ENCODE measurements at places on chromosomes 3 and 15.

DNA sequence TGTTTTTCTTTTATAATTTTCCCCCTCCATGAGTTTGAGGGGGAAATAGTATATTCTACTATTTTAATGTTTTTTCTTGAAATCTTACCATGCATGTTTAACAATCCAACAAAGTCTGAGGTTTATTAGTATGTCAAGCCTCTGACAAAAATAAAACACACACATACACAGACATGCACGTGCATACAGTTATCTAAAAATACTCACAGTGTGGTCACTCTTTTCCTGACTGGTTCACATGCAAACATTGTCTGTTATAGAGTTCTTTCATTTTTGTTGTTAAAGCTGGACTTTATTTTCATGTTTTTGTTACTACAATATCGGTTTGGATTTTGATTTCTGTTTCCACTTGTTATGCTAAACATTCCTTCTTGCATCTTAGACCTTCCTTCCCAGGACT is 236.6 kb downstream of the MFSD1 start:
- DNase-seq: no peak

DNA sequence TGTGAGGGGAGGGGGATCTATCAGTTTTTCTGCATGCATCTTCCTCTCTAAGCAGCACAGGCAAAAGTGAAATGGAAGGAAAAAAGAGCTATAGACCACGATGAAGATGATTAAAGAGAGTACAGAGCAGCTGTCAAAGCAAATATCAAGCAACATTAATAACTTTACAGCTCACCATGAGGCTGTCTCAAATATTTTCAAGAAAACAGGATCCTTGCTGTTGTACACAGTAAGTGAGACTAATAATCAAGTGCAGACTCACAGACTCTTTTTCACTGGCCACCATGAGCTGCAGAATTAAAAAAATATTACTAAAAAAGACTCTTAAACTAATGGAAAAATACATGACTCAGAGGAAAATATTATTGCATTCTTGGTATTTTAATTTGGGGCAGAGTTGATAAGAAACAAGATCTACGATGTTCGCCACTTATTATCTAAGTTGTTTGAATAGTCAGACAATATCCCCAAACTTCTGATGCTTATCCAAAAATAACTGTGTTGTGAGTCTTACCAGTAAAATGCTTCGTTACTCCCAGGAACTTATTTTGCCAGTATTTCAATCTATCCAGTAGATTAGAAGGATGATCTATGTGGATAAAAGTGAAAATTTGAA is 817.5 kb upstream of the ALCAM start:
- DNase-seq: no peak

GRCh38 chr15:55132672-55133071 is 64.1 kb downstream of the RSL24D1 start:
- DNase-seq: no peak

DNA sequence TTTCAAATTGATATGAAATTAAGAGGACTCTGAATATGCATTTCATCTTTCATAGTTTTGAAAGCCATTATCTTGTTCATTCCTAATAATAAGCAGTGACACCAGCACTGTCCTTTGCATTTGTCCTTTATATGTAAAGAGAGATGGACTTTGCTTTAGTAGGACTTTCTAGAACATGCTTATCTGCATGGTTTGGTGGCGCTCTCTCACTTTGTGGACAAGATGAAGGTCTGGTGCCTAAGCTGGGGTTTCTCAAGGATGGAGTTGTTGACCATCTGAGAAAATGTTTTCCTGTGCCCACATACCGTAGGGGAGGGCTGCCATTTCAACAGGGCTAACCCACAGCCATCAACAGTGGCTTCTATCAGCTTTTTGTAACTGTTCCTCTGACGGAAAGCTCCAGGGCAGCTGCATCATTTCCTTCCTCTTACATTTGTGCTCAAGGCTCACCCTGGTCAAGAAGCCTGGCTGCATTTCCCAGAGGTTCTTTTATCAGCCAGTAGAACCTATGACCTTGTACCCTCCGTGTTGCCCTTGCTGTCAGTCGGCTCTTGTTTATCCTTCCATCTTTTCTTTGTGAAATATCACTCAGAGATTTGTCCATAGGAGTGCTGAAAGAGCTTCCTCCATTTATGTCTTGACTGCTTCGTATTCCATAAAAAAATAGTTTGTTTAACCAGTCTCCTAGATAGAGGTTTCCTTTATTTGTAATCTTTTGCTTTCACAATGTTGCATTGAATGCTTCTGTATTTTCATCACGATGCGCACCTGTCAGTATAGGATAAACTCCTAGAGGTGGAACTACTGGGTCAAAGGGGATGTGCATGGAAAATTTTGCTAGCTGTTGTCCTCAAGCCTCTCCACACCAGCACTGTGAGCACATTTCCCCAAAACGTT is 44.6 kb downstream of the ABHD2 start:
- no peak for DNase-seq

GRCh38 chr3:162586591-162586990 is 1090.0 kb downstream of the OTOL1 start:
- DNase-seq: no peak

- no peak for DNase-seq
Measured at GRCh38 chr3:99929745-99930139, 112.1 kb downstream of the CMSS1 start.

- no peak for DNase-seq
Measured at GRCh38 chr3:26114851-26115250, 325.0 kb downstream of the OXSM start.

DNA sequence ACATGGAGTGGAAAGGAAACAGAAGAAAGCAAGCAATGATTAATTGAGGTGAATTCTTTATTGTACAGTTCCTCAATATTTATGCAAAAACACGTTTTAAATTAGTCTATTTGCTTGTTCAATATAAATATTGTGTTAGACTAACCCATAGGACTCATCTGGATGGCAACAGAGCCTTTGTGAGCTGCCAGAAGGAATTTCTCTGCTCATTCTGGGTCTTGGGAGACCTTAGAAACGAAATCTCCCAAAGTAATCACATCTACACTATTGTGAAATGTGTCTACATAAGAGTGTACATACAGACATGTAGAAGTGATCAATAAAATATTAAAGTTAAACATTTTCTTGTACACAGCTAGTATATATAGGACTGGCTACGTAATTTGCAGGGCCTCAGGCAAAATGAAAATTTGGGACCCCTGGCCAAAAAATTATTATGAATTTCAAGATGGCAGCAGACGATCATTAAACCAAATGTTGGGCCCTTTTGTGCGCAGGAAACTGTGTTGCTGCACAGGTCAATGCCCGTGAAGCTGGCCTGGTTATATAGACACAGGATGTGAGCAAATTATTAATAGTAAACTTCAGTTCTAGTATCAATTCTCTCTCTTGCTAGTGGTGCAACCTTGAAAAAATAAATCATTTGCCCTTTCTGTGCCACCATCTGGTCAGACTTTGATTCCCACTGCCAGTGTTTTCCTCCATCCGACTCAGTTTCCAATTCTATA is 83.3 kb downstream of the MINAR1 start:
- DNase-seq: no peak

DNA sequence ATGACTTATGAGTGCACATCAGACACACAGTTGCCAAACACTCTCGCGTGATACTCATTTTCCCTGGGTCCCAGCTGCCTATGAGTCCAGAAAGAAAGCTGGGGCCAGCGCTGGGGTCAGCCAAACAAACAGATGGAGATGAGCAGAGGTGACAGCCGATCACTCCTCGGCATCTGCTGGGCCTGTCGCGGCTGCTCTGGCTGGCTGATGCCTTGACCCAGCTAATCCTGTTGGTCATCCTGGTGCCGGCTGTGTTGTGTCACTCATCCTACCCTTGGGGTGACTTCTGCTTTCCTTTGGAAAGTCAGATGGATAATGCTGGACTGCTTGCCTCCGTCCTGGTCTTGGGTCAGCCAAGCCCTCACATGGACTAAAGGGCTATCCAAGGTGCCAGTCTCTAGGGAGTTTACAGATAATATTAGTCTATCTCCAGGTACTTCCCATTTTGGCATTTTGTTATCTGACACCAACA is 105.3 kb upstream of the PDZRN3 start:
- no peak for DNase-seq

DNA sequence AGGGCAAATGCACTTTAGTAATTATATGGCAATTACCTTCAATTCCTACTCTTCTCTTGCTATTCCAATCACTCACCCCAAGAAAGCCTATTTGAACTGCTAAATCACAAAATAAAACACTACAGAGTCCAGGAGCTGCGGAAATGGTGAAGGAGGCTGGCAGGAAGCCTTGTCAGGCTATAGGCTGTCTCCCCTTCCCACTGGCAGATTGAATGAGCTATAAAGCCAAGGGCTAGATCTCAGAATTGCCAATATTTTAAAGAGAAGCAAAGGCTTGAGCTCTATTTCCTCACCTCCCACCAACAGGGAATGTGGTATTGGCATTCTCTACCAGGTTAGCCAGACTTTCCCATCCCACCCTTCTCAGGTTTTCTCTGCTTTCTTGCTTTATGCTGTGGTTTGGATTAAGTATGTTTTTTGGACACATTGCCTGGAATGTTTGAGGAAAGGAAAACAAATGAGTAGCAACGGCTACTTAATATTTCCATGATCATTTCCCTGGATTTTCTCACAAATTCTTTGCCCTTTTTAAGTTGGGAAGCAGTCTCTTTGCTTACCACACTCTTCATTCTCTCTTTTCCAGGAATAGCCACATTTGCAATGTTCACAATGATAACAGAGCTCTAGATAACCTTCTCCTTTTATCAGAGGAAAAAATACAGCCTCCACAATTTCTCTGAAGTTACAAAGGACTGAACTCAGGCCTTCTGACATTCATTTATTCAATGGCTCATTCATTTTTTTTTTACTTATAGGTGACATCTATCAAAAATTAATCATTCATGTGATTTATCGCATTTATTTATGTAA is 1125.4 kb downstream of the ROBO1 start:
- DNase-seq: no peak

DNA sequence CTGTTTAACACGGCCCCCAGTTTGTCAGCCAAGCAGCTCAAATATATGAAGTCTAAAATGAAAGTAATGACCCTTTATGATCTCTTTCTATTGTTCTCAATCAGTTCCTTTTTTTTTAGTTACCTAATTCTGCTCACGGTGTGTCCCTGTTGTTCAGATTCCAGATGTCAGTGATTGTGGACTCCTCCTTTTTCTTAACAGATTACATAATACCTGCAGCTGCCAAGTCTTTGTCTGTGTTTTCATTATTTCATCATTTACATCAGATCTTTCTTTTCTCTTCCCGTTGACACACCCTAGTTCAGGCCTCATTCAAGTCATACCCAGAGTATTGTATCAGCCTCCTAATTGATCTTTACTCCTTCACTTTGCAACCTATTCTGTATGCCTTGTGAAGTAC is 56.1 kb upstream of the SKIL start:
- no peak for DNase-seq

DNA sequence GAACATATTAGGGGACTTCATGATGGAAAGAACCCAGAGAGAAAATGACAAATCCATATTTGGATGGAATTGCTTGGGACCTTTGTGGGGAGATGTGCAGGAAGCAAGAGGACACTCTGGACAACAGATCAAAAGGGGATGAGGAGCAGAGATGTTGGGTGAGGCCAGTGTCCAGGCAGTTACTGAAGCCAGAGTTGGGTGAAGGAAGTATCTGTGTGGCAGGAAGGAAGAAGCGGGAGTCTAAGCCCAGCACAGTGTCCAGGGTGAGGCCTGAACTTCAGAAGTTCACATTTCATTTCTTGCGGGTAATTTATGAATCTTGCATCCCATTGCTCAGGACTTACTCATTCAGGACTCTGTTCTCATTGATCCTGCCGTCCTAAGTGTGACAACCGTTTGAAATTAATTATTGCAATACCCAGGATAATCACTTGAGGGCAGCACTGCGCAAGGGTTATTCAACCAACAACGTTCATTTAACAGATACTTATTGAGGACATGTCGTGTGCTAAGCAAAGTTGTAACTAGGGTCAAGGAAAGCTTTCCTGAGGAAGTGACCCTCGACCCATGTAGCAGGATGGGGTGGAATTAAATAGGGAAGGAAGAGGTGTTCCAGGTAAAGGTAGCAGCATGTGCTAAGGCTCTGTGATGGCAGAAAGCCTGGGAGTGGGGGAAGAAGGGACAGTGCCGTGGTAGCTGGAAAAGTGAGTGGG is 61.3 kb upstream of the CMTM8 start:
- DNase-seq: no peak

GRCh38 chr15:43102187-43102586 is 3.7 kb downstream of the UBR1 start:
- no peak for DNase-seq

GRCh38 chr15:100692246-100692645 is 89.9 kb downstream of the ASB7 start:
- no peak for DNase-seq

DNA sequence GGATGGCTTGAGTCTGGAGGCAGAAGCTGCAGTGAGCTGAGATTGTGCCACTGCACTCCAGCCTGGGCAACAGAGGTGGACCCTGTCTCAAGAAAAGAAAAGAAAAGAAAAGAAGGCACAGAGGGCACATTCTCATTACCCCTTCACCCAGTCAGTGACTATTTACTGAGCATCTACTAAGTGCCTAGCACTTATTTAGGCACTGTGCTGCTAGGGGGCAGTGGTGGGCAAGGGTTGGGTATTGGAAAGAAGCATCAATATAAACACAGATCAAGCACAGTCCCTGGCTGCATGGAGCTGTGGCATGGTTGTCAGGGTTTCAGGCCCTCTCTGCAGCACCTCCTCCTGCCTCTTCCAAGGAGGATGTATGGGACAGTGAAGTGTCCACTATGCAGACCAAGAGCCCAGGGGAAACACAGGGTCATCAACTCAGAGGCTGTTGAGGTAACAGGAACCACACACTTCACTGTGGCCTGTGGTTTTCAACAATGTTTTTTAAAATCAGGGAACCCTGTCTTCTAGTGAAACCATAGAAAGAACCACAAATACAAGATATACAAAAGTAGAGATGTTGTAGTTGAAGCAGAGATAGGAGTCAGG is 138.5 kb downstream of the RAB11A start:
- DNase-seq: no peak

- no peak for DNase-seq
Measured at GRCh38 chr15:95868450-95868849, 462.1 kb upstream of the NR2F2 start.

DNA sequence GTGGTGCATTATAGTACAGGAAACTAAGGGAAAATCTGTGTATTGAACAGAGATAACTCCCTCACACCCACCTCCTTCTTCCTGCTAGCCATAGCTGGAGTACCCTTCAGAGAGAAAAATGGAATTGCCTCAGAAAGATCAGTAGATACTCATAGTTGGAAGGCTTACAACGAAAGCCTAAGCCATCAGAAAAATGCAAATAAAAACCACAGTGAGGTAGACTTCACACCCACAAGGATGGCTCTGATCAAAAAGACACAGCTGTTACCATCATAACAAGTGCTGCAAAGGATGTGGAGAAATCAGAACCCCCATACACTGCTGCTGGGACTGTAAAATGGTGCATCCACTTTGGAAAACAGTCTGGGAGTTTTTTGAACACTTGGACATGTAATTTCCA is 7.4 kb upstream of the DLG1 start:
- DNase-seq: no peak

DNA sequence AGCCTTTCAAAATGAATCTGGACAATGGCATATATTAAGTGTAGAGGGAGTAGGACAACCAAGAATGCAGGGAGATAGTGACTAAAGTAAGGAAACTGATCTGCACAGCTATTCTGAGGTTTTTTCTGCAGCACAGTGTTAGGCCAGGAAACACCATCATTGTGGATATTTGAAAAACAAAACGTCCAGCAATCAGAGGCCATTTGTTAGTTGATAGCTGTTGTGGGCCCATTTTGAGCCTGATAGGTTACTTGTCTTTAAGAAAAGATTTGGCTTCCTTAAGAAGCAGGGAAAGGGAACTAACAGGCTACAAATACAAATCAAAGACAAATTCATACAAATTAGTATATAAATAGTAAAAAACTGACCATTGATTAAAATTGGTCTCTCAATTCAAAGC is 375.8 kb upstream of the ARL6 start:
- no peak for DNase-seq
